GOT3 (cell line): ENCODE measurements at places on chromosomes 16 and 17.

DNA sequence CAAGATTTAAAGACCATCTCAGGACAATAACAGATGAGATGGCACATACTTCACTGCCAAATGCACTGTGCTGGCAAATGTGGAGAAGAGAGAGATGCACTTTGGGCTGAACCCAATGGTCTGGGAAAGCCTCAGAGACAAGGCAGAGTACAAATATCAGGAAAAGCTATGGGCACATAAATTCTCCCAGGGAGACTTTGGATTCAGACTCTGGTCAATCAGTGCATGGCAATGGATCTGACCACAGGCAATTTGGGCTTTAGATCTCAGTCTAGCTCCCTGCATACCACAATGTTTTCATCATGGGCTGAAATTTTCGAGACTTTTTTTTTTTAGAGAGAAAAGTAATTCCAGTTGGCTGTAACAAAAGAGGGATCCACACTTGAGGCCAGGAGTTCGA is 20.0 kb upstream of the XPO6 start:
- no peak for DNase-seq

DNA sequence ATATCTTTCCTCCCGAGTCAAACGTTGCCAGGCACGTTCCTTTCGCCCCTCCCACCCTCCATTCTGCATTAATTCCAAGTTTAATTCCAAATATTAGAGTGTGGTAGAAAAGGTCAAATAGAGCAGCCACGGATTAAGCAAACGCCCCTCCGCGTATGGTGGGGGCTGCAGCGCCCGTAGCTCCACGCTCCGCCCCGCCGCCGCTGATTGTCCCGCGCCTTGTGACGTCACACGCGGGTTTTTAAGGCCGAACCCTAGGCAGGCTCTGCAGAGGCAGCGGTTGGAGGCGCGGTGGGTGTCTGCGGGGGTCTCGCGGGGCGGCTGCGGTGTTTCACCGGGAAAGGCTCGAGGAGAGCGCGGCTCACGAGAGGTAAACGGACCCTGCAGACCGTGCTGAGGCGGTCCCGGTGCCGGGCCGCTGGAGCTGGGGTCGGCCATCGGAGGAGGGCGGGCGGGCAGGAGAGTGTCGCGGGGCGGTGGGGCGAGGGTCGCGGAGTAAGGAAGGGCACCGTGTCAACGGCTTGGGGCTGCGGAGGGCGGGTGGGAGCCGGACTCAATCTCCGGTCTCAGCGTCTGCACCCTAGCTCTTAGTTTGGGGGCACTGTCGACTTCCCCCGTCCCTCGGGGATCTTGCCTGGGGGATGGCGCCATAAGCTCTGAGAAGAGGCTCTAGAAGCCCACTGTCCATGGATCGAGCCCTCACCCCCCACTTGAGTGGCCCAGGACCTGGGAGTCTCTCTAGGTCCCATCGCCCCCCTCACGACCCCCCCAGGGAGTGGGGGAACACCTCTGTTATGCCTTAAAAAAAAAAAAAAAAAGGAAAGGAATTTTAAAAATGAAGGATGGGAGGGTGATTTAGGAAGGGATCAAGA is at the start of gene ARL4D:
TSS of gene ARL4D (plus strand) at position 270 of the 872 bp plus-strand sequence. CDS start 740 bp downstream, outside the sequence.
- no peak for DNase-seq

DNA sequence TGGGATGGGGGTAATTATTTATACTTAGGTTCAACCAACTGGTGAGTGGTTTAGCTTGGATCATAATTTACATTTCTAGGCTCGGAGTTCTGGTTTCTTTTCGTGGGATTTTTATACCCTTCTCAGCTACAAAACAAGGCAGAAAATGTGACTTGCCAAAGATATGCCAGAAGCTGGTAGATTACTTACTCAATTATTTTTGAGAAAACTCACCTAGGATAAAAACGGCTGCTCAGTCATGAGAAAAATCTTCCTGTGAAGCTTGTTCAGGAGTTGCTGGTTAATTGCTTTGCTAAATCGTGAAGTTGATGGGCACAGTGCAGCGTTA is 1.1 kb downstream of the NDEL1 start:
- no peak for DNase-seq

DNA sequence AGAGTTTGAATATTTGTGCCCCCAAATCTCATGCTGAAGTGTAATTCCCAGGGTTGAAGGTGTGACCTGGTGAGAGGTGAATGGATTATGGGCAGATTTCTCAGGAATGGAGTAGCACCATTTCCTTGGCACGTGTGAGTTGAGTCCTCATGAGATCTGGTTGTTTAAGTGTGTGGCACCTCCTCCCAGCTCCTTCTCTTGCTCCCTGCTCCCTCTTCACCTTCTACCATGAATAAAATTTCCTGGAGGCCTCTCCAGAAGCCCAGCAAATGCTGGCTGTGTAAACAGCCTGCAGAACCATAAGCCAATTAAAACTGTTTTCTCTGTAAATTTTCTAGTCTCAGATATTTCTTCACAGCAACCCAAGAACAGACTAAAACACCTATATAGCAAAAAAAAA is 12.6 kb upstream of the APOH start:
- no peak for DNase-seq

- DNase-seq: no peak
Measured at GRCh38 chr16:70160821-70161220, 12.8 kb upstream of the CLEC18C start.

DNA sequence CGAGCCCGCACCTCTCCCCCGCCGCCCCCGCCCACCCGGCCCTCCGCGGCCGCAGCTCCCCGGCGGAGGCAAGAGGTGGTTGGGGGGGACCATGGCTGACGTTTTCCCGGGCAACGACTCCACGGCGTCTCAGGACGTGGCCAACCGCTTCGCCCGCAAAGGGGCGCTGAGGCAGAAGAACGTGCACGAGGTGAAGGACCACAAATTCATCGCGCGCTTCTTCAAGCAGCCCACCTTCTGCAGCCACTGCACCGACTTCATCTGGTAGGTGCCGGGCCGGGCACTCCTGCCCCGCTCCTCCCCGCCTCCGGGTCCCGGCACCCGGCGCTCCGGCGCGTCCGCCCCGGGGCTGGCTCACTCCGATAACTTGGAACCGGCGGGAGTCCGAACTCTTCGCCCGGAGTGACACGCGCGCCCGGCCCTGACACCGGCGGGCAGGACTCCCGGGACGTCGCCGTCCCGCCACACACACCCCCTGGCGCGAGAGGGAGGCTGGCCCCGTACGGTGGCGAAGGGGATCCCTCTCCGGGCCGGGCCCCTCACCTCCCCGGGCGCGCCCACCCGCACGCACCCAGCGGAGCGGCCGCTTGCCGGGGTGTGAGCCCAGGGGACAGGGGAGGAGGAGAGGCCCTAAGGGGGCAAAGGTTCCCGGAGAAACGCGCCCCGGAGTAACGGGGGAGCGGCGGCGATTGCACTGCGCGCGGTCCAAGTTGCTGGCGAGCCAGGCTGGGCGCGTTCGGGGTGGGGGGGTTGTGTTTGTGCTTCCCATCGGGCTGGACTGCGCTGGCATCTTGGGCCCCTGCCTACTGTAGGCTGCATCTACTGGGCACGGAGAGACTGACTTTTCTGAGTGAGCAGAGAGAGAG is 581 bp downstream of the PRKCA start:
- no peak for DNase-seq

DNA sequence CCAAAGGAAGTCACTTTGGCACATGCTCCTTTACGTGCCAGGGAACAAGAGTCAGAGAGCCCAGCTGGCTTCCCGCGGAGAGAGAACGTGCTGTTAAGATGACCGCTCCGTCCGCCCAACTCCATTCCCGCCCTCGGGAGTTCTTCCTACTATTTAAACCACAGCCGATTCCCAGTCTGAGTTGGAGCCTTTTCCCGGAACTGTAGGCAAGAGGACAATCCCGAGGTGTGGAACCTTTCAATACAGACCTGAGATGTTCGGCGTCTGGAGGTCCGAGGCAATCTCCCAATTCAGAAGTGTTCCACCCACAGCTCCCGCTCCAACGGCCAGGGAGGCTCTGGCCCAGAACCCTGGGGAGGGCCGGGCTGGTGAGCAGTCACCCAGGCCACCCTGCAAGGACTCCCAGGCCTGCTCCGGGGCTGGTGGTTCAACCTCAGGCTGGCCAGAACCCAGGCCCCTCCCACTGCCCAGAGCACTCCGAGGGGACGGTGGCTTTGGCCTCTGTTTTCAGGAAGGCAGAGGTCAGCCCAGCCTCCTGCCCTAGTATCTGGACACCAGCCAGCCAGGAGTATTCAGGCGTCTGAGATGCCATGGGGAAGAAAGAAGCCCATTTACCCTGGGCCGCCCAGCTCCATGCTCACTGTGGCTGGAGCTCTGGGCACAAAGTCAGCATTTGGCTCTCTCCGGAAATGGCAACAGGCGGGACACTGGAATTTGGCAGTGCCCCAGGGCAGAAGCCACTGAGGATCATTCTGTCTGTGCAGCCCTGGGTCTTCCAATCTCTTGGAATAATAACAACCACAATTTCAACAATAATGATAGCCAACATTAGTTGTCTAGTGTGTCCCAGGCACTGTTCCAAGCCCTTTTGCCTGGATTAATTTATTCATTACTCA is 21.4 kb downstream of the EMP2 start:
- DNase-seq: peak; percentile 50

- DNase-seq: no peak
Measured at GRCh38 chr16:81616321-81617020, 162.6 kb upstream of the PLCG2 start.

- DNase-seq: no peak
Measured at GRCh38 chr16:13923703-13924298, 3.8 kb downstream of the ERCC4 start.

- no peak for DNase-seq
Measured at GRCh38 chr16:78720416-78720815, 621.0 kb downstream of the WWOX start.

DNA sequence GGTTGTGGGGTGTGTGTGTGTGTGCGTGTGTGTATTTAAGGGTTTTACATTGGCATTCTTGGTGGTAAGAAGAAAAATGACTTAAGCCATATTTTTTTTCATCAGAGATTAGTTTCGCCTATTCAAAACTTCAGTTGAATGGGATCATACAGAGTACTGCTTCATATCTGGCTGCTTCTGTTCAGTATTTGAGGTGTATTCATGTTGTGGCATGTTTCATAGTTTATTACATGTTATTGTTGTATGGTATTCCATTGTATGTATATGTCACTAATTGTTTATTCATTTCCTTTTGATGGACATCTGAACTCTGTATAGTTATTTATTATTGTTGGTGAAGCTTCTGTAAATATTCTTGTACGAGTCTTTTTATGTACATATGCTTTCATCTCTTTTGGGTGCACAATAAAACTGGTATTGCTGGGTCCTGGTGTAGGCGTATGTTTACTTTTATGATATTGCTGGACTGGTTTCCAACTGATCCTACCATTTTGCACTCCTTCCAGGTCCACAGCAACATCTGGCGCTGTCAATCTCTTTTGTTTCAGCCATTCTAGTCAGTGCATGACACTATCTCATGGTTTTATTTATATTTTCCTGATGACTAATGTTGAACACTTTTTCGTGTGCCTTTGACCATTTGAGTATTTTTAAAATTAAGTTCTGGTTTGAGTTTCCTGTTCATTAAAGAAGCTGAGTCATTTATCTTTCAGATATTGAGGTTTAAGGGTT is 77.4 kb upstream of the MAF start:
- no peak for DNase-seq

- no peak for DNase-seq
Measured at GRCh38 chr16:9607515-9608230, 516.2 kb downstream of the HAPSTR1 start.

DNA sequence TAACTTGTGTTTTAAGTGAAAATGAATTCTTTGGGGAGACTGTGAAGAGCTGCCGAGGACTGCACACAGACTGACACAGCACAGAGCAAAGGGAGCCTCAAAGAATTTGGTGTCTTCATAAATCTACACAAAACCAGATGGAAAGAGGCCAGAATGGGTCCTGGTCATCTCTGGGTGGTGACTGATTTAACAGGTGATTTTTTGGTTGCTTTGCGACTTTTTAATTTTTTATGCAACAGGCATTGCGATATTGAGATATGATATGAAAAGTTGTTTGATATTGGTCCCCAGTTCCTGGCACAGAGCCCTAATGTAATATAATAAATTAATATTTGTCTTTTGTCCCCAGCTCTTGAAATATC is 12.6 kb upstream of the EIF1 start:
- DNase-seq: no peak

- DNase-seq: no peak
Measured at GRCh38 chr17:70144260-70144846, 25.0 kb upstream of the KCNJ2 start.

GRCh38 chr17:68378268-68379176 is 78.8 kb downstream of the WIPI1 start:
- peak; percentile 60 for DNase-seq

- peak; percentile 47 for DNase-seq
Measured at GRCh38 chr16:46859719-46860152, 24.4 kb upstream of the GPT2 start.

DNA sequence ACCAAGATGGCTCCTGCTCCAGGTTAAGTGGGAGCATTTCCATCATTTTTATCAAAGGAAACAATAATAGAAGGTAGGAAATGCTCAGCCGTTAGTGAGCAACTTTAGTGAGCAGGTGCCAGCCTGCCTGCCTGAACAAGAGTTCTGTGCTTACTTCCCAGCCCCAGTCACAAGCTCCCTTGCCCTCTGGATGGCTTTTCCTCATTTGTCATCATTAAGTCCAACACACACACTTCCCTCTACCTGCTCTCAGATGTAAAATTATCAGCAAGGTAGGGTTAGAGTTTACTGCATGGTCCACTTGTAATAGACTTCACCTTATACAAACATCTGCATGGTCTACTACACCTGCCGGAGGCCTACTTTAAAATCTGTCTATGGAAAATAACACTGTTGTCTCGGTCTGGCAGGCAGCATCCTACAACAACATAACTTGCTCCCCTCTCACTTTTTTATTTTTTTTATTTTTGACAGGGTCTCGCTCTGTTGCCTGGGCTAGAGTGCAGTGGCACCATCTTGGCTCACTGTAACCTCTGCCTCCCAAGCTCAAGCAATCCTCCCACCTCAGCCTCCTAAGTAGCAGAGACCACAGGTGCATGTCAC is 12.7 kb downstream of the TEX2 start:
- DNase-seq: no peak

- DNase-seq: no peak
Measured at GRCh38 chr16:57667526-57668262, 412 bp upstream of the ADGRG3 start.

GRCh38 chr16:89489898-89490438 is 393 bp downstream of the ANKRD11 start:
- no peak for DNase-seq

DNA sequence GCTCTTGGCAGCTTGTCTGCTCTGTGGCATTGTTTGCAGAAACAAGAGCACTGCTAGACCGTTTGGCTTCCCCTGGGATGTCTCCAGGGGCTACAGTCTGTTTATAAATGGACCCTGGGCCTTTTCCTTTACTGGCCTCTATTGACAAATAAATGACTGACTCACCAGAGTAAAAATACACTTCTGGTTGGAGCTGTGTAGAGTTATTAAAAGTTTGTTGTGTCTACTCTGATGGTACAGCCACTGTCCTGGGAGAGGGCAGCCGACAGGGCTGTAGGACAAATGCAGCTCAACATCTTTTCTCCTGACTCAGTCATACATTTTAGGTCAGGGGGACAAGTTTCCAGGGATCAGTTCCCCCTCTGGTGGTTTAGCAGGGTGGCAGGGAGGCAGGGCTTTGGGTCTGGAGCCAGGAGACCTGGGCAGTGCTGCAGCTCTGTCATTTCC is 30.0 kb downstream of the FOXL1 start:
- DNase-seq: no peak

GRCh38 chr16:280991-281659 is 734 bp downstream of the ARHGDIG start:
- DNase-seq: no peak

- no peak for DNase-seq
Measured at GRCh38 chr17:61129267-61130254, 270.1 kb upstream of the TBX2 start.
